Stimulated activated memory B cell treated with anti-CD40 and anti-IgM and Interleukin-4, amounts not matched to agents 10 μg/mL and 1 μg/mL and 100 μg/mL, for 72 hours (primary cell): ENCODE measurements at places on chromosomes 16 and 17.

- no peak for ATAC-seq
Observed at GRCh38 chr17:29126268-29126930, 53.8 kb downstream of the MYO18A start.

DNA sequence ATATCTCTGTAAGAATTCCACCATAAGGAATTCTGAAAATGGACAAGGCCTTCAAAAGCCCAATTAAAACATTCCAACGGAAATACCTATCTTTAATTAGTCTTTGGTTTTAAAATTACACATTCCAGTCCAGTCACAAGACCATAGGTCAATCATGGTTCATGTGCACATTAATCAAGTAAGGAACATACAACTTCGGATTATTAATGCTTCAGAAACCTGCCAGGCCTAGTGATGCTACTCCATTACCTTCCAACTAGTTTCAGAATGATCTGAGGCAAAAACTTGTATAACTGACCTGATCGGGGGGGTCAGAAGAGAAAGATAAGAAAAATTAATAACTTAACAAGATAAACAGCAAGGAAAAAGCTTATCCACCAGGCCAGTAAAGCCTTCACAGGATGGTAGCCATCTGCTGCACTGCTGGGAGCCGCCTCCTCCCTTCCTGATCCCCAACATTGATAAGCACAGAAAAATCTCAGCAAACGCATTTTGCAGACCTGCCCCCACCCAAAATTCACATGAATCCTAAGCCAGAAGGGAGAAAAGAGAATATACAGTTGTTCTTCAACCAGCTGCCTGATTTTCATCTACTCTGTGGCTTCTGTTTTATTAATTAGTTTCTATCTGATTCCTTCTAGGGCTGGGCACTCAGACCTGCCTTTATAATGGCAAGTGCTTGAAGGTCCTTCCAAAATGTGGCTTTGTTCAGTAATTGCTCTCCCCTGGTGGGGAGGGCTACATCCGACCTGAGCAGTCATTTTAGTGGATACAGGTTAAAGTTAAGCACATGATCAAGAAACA is 6.0 kb downstream of the SDR42E1 start:
- ATAC-seq, result no peak

- no peak for ATAC-seq
Observed at GRCh38 chr16:27491894-27492587, 57.7 kb downstream of the GTF3C1 start.

- ATAC-seq, result no peak
Observed at GRCh38 chr17:57457188-57457587, 200.9 kb downstream of the MSI2 start.

- ATAC-seq, result no peak
Observed at GRCh38 chr17:78966910-78967600, 12.7 kb downstream of the LGALS3BP start.

DNA sequence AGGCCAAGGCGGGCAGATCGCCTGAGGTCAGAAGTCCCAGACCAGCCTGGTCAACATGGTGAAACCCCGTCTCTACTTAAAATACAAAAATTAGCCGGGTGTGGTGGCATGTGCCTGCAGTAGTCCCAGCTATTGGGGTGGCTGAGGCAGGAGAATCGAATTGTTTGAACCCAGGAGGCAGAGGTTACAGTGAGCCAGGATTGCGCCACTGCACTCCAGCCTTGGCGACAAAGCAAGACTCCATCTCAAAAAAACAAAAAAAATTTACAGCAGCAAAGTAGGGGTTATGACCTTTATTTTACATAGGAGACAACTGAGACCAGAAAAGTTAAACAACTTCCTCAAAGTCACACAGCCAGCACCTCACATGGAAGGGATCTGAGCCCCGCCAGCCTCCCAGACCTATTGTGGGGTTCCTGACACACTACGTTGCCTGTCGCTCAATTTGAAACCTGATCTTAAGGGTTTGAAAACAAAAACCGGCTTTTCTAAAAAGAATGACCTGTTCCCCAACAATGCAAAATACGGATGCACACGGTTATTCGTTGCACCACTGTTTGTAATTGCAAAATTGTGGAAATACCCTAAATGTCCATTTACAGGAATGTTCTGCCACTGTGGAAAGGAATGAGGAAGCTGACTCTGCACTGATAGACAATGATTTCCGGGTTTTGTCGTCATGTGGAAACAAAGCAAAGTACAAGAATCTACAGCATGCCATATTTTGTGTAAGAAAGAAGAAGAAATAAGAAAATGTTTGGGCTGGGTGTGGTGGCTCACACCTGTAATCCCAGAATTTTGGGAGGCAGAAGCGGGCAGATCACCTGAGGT is 77.2 kb downstream of the CNGB1 start:
- no peak for ATAC-seq

DNA sequence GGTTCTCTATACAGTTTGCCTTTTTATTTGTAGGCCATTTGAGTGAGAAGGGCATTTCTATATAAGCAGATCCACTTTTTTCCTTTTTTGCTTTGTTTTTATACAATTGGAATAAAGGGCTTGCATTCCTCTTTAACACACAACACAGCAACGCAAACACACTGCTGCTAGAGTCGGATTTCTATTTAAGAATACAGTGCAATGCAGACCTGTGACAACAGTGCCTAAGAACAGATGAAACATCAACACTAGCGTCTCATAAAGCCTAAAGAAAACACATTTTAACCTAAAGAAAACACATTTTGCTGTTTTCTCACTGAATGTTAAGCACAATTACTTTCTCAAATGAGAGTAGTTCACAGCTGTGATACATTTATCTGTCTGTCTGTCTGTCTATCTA is 1141.1 kb downstream of the CDH11 start:
- no peak for ATAC-seq

DNA sequence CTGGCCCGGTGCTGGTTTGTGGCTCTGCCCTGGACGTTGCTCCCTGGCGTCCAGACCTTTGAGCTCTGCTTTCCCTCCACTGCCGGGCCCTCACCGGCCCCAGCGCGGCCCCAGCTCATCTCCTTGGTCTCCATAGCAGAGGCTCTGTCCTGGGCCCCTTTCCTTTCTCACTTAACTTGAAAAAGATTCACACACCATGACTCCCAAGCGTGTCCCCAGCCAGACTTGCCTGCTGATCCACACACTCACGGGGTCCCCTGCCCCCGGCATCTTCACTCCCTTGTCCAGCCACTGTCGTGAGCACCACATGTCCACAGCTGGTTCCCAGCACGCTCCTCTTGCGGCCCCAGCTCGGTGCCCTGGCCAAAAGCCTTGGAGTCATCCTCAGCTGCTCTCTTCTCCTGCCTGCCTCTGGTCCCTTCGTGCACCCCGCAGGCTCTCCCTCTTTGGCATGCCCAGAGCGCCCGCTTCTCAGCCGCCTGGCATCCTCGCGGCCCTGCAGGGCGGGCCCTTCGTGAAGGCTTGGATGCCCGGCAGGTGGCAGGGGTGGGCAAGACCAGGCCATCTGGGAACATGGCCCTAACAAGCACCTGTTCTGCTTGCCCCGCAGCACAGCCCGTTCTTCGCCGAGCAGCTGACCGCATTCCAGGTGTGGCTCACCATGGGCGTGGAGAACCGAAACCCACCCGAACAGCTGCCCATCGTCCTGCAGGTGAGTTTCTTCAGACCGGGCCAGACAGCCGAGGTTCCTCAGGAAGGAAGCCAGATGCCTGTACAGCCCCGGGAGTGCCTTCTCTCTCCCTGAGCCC is 145.6 kb upstream of the CHMP6 start:
- ATAC-seq, result peak; percentile 78

GRCh38 chr17:62693616-62694409 is 66.3 kb downstream of the MRC2 start:
- no peak for ATAC-seq

DNA sequence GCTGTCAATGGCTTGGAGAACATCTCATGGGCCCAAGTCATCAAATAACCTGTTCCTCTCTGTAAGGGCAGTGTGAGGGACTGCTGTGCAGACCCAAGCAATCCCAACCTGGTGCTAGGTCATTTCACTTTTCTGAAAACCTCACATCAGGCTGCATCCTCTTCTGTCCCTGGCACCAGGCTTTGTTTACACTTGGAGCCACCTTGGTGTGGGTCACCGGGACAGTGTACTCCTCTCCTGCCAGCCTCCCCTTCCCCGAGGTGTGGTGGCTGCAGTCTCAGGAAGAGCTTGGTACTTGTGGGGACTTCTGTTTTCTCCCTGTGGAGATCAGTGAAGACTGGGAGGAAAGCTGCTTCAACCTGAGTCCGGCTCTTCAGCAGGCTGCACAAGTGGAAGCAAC is 12.4 kb downstream of the SLC7A6OS start:
- no peak for ATAC-seq

- no peak for ATAC-seq
Observed at GRCh38 chr17:63516910-63517824, 6.0 kb upstream of the KCNH6 start.

DNA sequence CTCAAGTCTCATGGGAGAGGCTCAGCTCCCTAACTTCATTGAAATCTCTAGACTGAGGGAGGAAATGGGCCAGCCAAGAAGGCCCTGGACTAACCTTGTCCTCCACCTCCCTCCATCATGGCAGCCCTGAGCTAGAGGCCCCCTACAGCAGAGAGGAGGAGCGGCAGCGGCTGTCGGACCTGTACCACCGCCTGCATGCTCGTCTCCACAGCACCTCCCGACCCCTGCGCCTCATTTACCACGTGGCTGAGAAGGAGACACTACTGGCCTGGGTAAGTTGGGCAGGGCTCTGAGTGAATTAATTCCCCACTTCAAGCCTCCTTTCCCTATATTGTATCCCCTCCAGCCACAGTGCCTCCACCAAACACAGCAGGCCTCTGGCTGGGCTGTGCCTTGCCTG is 3.8 kb upstream of the SYCE1L start:
- no peak for ATAC-seq

DNA sequence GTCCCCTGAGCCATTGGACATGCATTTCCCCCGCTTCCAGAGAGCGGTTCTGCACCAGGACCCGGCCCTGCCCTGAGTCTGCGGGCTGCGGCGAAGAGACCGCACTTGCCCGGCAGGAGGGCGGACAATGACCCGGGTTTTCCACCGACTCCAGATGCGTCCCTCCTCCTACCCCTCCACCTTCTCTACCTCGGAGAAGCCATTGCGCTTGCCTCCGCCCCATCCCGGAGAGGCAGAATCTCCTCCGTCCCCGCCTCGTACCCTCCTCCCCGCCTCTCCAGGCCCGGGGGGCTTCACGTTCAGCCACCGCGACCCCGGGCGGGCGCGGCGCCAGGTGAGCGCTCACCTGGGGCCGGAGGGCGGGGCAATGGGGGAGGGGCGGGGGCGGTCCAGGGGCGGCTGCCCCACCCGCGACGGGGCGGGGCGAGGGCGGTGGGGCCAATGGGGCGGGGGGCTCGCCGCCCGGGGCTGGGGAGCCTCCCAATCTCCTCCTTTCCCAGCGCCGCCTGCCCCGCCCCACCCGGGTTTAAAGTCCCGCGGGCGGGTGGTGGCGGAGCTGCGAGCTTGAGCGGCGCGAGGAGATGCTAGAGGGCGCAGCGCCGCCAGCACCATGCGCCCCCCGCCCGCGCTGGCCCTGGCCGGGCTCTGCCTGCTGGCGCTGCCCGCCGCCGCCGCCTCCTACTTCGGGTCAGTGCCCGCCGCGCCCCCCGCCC is at the start of gene WNT9B:
TSS of gene WNT9B (plus strand) at position 555 of the 713 bp plus-strand sequence. CDS start at position 611, 56 bp downstream.
- no peak for ATAC-seq

- ATAC-seq, result peak; percentile 55
Observed at GRCh38 chr17:78329263-78330059, 30.4 kb downstream of the SOCS3 start.

DNA sequence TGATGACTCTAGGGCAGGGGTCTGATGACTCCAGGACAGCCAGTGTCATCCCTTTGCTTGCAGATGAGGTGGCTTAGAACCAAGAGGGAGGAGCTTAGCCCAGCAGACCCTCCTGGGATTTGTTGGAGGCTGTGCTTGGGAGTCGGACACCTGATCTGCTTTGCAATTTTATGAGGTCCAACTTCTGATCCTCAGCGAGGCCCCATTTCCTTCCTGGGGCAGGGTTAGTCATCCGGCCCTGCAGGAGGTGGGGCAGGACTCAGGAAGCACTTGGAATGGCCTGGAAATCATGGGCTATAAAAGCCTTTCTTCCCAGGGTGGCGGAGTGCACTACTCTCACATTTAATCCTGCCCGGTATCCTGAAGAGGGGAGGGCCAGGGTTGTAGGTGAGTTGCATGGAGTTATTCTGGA is 168.5 kb downstream of the MSI2 start:
- ATAC-seq, result no peak

DNA sequence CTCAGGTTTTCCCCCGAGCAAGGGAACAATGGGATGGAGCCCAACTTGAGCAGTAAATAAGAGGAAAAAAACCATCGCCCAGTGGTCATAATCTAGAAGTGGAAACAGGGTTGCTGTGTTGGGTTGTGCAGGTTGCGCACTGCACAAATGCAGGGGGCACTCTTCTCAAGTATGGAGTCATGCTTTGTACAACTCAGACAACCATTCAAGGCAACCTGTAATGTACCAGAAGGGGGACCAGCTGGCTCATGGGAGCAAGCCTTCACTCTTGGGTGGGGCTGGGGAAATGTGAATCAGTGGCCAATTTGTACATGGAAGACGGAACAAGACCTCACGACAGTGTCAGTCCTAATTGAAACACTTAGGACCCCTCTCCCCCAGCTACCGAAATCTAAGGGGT is 23.9 kb upstream of the LITAF start:
- no peak for ATAC-seq

DNA sequence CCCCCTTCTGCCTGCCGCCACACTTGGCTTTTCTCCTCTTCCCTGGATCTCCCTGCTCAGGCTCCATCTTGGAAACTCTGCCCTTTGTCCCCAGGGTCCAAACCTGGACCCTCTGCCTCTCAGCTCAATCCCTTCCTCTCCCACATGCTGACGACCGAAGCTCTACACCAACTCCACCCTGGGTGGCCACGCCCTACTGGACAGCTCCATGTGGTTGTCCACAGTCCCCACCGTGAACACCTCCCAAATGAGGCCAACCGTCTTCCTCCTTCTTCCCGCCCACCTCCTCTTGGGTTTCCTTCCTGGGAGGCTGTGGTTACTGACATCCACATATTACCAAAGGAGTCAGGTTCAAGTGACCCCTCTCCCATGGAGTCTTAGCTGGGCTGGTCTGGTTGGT is 22.6 kb upstream of the MLKL start:
- no peak for ATAC-seq

DNA sequence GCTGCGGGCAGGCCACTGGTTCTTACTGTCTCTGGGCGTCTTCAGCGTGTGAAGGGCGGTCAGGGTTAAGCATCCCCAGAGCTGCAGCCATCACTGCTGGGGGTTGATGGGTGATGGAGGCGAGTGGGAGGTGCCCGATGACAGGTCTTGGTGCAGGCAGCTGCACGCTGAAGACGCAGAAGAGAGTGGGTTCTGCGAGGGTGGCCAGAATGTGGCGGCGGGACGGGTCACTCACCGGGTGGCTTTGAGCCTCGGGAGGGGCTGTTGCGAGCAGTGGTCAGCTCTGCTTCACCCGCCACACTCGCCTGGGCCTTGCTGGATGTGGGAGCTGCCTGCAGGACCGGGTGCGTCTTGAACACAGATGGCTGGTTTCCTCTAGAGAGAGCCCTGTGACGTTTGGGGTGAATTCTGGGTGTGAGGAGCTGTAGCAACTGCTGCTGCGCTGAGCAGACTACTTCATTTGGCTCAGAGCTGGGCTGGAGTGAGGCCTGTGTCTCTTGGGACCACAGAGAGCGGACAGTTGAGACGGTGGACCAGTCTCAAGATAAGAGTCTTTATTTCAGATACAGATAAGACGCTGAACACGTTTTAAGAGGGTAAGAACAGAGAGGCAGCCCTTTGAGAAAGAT is 44.6 kb upstream of the ZNF750 start:
- no peak for ATAC-seq
